CD4-positive, alpha-beta T cell treated with Interleukin-15 for 1 hour (primary cell): ENCODE measurements at places on chromosomes 12 and 14.

DNA sequence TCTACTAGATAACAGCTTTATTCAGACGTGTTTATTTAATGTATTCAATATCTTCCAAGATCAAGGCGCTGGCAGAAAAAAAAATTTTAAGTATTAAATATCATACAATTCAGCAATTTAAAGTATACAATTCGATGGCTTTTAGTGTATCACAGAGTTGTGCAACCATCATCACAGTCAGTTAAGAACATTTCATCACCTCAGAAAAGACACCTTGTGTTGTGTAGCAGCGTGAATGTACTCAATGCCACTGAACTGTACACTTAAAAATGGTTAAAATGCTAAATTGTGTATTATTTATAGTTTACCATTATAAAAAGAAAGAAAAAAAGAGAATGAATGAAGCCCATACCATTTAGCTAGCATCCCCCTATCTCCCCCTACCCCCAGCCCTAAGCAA is 96.4 kb downstream of the RIN3 start:
- DNase-seq: no peak

- no peak for DNase-seq
Measured at GRCh38 chr12:1293901-1294300, 300.5 kb downstream of the FBXL14 start.

GRCh38 chr12:78167510-78167909 is 336.8 kb downstream of the NAV3 start:
- DNase-seq: no peak

DNA sequence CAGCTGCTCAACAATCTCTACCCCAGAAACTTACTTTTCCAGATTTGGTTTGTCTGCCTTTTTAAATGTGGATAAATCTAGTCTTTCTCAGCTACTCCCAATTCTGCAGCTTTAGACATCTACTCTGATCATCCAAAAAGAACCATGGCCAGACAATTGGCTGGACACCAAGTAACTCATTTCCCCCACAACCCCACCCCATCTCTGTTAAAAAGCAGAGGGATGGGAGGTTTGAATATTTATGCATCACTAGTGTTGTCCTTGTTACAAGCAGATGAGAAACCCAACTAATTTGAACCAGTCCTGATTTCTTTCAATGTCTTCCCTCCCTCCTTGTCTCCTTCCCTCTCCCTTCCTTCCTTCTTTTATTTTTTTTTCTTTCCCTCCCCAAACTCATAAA is 391.9 kb downstream of the GALC start:
- DNase-seq: no peak

GRCh38 chr14:61877768-61878167 is 115.5 kb downstream of the SNAPC1 start:
- DNase-seq: no peak

GRCh38 chr12:18283831-18284230 is 22.5 kb downstream of the PIK3C2G start:
- no peak for DNase-seq

- DNase-seq: no peak
Measured at GRCh38 chr14:93880021-93880820, 46.9 kb upstream of the FAM181A start.

DNA sequence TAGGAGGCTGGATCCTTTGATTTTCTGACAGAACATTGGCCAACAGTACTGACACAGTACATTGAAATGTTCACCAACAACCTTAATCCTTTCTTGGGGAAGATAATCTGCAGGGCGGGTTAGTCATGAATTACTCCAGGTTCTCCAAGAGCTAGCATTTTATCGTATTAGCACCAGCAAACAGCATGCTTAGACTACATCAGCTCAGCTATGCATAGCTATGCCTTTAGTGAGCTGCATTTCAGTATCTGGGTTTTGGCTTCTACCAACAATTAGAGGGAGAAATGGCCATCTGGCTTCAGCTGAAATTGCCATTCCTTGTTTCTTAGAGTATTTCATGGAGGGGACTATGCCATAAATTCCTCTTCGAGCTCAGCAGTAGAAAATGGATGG is 33.8 kb downstream of the SAMD4A start:
- no peak for DNase-seq

DNA sequence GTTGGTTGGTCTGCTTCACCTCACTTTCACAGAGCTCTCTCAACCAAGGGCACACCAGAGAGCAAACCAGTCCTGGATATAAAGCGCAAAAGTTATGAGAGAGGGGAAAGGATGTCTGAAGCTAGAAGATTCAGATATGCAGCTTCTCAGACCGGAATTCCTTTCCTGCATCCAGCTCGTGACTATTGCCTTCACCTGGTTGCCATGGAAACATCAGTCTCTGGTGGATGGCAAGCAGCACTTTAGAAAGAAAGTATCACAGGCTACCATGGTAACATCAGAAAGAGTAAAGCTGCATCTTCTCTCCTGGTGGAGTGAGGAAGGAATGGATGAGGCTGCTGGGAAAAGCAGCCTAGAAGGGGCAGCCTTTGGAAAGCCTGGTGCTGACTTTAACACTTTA is 13.7 kb downstream of the REM2 start:
- no peak for DNase-seq

DNA sequence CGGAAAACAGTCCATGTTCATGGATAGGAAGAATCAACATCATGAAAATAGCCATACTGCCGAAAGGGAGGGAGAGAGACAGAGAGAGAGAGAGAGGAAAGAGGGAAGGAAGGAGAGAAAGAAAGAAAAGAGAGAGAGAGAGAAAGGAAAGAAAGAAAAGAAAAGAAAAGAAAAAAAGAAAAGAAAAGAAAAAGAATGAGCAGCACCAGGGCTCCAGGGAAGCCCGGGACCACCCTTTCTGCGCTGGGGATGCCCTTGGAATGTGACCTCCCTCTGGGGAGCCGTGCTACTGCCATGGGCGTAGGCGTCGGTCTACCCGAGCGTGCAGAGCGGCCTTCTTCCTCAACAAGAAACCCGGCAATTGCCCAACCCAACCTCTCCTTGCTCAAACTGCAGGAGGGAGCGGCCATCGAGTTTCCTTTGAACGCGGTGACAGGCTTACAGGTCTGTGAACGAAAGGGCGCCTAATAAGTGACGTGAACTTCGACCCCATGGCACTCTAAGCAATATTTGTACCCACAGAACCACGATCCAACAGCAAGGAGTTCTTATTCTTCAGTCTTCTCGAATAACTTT is 16.9 kb downstream of the OR6S1 start:
- DNase-seq: peak; percentile 68

DNA sequence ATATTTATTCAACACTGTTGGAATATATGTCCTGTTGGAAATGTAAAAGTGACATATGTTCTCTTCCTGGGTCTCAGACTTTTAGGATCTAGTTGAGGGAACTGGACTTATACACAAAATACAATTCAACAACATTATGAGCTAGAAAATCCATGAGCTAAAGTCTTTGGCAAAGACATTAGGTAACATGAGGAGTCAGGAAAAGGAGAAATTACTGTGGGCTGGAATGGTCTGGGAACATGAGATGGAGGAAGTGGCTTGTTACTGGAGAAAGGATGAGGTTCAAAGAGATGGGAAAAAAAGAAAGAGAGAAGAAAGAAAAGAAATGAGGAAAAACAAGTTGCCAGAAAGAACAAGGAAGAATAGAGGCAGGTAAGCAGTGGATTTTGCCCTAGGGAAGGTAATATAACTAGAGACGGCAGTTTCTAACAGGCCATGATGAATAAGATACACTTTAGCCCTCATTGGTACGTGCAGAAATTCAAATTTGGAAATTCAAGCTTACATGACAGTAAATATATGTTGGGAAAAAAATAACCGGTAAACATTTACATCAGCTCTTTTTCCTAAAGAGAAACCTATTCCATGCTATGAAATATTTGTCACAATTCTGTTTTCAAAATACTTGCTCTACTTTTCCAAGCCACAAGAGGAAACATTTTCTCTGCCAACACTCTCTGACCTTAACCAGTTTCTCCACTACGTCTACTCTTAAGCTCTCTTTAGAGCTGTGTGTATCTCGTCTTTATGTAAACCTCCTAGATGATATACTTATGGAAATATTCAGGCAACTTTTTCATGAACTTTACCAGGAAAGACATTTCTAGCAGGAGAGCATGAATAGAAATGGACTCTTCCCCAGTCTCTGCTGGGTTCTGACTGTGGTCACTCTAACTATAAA is 268.8 kb upstream of the BTG1 start:
- no peak for DNase-seq

DNA sequence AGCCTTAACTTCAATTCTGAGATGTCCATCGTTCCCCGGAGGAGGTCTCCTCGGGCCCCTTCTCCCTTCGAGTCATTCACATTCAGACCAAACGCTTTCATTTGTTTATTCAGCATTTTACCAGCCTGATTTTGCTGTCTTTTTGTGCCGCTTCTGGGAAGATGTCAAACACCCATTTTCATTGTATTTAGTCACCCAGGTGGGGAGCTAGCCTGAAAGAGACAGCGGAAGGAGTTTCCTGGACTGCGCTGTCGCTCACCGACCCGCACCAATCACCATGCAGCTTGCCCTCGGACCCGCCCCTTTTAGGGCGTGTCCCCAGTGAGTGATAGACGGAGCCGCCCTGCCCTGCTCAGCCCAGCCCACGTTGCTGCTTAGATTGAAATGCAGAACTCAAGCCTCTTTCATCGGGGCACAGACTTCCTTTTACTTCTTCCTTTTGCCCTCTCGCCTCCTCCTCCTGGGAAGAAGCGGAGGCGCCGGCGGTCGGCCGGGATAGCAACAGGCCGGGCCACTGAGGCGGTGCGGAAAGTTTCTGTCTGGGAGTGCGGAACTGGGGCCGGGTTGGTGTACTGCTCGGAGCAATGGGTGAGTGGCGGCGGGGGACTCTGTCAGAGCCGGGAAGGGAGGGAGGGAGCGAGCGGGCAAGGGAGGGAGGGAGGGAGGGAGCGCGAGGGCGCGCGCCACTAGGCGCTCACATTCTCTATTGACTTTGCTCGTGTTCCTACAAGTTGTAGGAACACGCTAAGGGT is at the start of gene PAX9:
TSS of gene PAX9 (plus strand) at position 355 of the 752 bp plus-strand sequence. CDS start at position 585, 230 bp downstream.
- peak; percentile 38 for DNase-seq

- DNase-seq: no peak
Measured at GRCh38 chr12:94309373-94309772, 150.3 kb downstream of the CEP83 start.

DNA sequence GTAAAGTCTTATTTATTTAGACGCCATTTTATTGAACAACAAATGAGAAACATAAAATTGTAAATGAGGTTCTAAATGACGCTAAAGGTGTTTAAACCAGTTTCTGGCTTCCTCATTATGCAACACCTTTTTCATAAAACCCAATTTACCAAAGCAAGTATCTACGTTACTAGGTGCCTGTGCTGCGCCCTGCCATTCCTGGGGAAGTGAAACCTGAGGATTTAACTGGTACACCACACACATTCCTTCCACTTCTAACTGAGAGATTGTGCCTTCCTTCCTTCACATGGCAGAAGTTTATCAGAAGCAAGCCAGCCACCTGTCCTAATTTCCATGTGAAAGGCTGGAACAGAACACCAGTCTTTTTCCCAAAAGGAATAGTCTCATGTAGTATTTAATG is 40.3 kb upstream of the GCH1 start:
- no peak for DNase-seq

DNA sequence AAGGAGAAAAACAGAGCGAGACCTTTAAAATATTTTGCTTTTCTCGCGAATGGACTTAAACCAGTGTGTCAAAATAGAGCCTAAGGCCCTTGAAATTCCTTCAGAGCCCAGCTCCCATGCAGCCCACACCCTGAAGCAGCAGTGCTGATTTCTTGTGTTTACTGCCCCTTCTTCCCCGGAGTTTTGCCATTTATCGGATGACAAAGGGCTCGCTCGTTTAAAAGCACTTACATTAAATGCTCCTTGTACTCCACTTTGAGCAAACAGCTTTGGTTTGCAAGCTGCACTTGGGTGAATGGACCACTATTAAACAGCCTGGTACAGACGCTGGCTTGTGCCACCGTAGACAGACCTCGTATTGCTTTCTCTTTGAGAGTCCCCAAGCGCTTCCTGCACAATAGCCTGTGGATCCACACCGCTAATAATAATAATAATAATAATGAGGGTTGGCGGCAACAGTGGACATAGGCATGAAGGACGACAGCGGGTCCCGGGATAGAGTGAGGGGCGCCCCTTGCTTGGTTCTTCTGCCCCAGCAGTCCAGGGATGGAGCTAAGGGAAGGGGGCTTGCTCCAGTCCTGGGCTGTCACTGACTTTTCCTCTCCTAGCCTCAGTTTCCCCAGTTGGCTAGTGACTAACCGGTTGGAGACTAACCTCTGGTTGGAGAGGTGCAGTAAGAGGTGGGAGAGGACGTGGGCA is 6.6 kb downstream of the DLK1 start:
- DNase-seq: no peak

- no peak for DNase-seq
Measured at GRCh38 chr12:113658006-113658655, 186.5 kb upstream of the LHX5 start.

GRCh38 chr12:6968426-6968825 is 2.0 kb downstream of the PHB2 start:
- DNase-seq: no peak

GRCh38 chr12:23560611-23561010 is 388.9 kb downstream of the SOX5 start:
- DNase-seq: no peak

- no peak for DNase-seq
Measured at GRCh38 chr12:90029317-90029716, 320.7 kb upstream of the ATP2B1 start.

DNA sequence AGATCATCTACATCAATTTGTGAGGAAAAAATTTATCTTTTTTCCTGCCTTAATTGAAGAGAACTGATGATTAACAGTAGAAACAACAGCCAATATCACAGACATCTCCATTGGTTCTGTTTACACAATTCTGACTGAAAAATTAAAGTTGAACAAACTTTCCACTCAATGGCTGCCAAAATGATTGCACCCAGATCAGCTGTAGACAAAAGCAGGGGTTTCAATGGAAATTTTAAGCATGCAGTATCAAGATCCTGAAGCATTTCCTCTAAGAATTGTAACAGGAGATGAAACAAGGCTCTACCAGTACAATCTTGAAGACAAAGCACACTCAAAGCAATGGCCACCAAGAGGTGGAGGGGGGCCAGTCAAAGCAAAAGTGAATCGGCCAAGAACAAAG is 231.6 kb upstream of the KRR1 start:
- DNase-seq: no peak

DNA sequence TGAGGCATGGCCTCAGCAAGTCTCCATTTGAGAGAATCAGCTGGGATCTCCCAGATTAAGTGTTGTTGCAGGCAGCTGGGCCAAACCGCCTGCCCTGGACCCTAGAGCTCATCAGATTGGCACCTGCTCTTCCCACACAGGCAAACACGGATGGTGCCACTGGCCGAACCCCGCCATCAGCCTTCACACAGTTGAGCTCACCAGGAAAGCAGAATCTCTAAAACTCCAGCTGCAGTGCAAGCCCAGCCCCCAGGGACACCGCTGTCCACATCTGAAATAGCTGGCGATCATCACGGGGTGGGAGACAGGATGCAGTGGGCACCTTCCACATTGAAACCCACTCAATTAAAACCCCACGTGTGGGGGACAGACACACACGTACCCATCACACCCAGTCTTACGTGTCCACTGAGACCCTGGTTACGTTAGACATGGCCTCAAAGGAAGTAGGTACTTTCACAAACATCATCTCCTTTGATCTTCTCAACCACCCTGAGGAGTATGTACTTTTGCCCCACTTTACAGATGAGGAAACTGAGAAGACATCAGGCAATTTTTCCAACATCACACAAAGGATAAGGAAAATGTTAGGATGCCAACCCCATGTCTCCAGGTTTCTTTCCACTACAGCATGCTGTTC is 88.8 kb downstream of the SINHCAF start:
- DNase-seq: no peak

- no peak for DNase-seq
Measured at GRCh38 chr14:52458721-52459085, 93.6 kb downstream of the TXNDC16 start.

GRCh38 chr14:26395726-26396125 is 202.1 kb downstream of the NOVA1 start:
- no peak for DNase-seq

GRCh38 chr12:70052931-70053497 is 190.2 kb upstream of the CNOT2 start:
- DNase-seq: peak; percentile 39
